Thoracic aorta (tissue), 2 donors: ENCODE measurements at places on chromosomes 7 and 10. TPM values are rescaled to one million over a fixed set of nuclear protein-coding genes. Genes with fewer than 3 reads are reported as not detected.
A peak's percentile ranks its signal among the peaks of the same experiment; 100 is the strongest.

DNA sequence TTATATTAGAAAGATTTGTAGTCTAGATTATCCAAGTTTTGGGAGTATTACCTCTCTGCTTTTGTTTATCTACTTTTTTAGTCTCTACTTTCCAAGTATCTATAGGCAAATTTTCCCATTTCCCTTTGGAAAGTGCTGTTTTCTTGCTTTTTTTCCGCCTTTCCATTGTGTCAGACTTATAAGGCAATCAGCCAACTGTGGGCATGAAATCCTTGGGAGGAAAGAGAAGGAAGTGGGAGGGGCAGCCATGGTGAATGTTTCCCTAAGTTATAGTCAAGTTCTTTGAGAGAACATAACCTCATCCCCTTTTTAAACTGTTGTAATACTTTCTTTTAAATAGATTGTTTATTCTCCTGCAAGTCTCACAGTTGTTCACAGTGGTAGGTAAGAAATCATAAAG, 52.6 kb downstream of the PTEN start:
- H3K4me3 ChIP-seq: no peak overlapping the region
- peak overlapping the region; percentile 19 for H3K27ac ChIP-seq
- H3K27me3 ChIP-seq: no peaks in the 10 kb centered on the region
- H3K36me3 ChIP-seq: peaks cover 5% of the 10 kb centered on the region

MGAM2 gene
- 0.54 TPM for total RNA-seq

- peaks cover 18% of the 10 kb centered on the region for H3K4me1 ChIP-seq
- no peaks in the 10 kb centered on the region for H3K27me3 ChIP-seq
- H3K4me3 ChIP-seq: no peak overlapping the region
These were observed 175.4 kb upstream of the AKR1E2 start for GRCh38 chr10:4650582-4650981.

GRCh38 chr7:22275661-22276060, 81.3 kb downstream of the RAPGEF5 start:
- H3K27ac ChIP-seq: no peak overlapping the region
- no peaks in the 10 kb centered on the region for H3K4me1 ChIP-seq

GRCh38 chr7:99392659-99393354, 15.6 kb downstream of the PDAP1 start:
- peak overlapping the region; percentile 65 for H3K27ac ChIP-seq
- peaks cover 18% of the 10 kb centered on the region for H3K4me1 ChIP-seq
- peaks cover 57% of the 10 kb centered on the region for H3K36me3 ChIP-seq
- no peak for DNase-seq
- H3K27me3 ChIP-seq: no peaks in the 10 kb centered on the region

DNA sequence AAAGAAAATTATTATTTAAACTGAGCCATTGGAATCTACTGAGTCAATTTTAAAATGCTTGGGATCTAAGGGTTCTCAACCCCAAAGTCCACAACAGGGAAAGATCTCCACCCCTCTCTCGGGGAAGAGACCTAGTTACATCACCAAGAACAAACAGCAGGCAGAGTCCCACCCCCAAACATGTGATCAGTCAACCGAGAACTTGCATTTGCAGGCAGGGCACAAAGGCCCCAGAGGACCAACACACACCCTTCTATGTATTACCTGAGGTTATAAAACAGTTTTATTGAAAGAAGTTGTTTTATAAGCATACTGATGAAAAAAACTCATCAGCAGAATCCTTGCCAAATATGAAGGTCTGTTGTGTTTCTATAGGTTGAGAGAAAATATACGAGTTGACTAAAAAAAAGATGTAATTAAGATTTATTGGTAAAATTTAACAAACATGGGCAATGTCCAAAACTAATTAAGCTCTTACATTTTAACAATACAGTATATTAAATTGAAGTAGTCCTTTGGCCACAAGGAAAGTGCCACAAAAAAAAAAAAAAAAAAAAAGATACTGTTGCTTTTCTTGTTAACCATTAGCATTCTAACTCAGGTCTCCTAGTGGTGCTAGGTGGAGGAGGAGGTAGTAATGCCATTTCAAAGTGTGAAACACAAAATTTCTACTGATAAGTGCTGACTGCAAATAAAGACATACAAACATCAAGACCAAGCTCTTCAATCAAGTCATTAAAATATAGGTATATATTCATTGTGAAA, 975 bp upstream of the USP54 start:
- peaks cover 15% of the 10 kb centered on the region for H3K4me1 ChIP-seq
- H3K27me3 ChIP-seq: no peaks in the 10 kb centered on the region
- H3K4me3 ChIP-seq: peak overlapping the region; percentile 48
- H3K36me3 ChIP-seq: no peaks in the 10 kb centered on the region
- H3K27ac ChIP-seq: peak overlapping the region; percentile 56
- no peak for DNase-seq
